ENCODE measurements at places on chromosomes 1 and 21. TPM values are rescaled to one million over a fixed set of nuclear protein-coding genes. Genes with fewer than 3 reads are reported as not detected.

DNA sequence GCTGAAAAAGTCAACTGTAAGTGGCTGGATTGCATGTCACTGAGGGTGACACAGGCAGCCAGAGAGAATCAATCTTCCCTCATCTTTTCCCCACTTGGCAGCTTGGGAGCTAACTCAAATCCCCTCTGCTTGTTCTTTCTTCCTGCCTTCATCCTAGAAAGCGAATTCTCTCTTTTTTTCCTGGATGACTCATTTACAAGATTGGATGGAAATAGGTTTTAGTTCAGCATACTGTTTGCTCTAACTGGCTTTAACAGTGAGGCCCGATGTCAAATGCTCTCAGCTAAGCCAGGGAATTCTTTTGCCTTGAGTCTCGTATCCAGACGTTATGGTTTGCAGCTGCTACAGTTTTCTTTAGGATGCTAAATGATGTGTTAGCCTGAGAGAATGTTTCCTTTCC is 72.7 kb downstream of the HUNK start:
- DNase-seq, result no peak

- DNase-seq, result no peak
These were observed 39.5 kb upstream of the DIPK1A start for GRCh38 chr1:93000751-93001175.

- DNase-seq, result no peak
These were observed 29.1 kb downstream of the PRSS38 start for GRCh38 chr1:227844320-227845146.

DNA sequence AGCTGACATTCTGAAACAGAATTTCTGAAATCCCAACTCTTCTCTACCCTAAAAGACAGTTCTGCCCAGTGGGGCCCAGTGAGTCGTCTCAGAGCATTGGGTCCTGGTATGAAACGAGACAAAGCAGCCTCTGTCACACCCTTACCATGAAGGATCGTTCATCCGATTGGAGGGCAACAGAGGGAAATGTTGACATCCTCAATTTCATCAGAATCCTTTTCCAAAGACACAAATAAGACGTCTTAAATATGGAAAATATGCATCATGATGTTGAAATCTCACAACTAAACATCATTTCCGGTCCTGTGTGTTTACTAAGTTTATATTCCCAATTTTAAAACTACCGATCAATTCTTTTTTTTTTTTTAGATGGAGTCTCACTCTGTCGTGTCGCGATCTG is 112.1 kb upstream of the SLC45A1 start:
- no peak for DNase-seq

Gene PRRX1
- not detected for total RNA-seq

Gene CRNN
- total RNA-seq, result not detected
